ENCODE measurements at places on chromosomes 1 and 21. TPM values are rescaled to one million over a fixed set of nuclear protein-coding genes. Genes with fewer than 3 reads are reported as not detected.
A peak's percentile ranks its signal among the peaks of the same experiment; 100 is the strongest.

DNA sequence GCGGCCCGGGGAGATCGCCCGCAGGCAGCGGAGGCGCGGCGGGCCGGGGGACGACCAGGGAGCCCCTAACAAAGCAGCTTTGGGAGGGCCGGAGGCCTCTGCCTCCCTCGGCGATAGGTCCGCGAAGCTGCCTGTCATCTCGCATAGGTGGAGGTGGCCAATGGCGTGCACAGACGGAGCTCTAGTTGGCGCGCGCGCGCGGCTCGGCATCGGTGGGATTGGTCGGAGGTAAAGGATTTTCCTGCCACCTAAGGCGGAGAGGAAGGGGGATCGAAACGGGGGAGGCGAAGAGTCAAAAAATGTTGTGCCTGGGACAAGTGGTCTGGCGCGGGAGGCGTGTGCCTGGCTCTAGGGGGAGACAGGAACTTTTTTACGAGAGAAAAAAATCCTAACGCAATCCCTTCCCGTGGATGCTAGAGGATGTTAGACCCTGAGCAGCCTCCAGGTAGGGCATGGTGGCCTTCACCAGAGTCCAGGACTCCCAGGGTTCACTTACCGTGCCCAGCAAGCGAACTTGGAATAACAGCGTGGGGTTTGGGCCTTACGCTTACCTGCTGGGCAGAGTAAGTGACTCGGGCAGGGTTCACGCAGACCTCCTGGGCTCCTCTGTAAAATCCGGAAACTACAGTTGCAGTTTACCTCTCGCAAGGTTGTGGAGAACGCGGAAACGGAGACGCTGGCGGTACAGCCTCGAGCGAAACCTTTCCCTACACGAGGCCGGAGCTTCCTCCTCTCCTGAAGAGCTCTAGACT lies 99.9 kb upstream of the SOD1 start:
- DNase-seq: peak; percentile 99

DNA sequence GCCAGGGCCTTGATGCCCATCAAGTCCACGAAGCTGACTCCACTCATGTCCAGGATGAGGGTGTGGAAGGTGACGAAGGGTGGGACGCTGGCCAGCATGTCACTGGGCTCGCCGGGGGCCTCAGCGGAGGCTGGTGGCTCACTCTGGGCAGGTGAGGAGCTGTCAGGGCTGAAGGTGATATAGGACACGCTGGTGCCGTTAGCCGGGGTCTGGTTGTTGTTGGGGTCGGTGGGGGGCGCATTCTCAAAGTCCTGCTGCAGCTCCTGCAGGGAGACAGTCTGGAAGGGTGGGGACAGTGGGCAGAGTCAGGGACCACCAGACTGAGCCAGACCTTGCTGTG lies 21.7 kb downstream of the SLC26A9 start:
- no peak for DNase-seq

- no peak for DNase-seq
Observed at GRCh38 chr1:46520063-46520911, 30.7 kb downstream of the DMBX1 start.

DNA sequence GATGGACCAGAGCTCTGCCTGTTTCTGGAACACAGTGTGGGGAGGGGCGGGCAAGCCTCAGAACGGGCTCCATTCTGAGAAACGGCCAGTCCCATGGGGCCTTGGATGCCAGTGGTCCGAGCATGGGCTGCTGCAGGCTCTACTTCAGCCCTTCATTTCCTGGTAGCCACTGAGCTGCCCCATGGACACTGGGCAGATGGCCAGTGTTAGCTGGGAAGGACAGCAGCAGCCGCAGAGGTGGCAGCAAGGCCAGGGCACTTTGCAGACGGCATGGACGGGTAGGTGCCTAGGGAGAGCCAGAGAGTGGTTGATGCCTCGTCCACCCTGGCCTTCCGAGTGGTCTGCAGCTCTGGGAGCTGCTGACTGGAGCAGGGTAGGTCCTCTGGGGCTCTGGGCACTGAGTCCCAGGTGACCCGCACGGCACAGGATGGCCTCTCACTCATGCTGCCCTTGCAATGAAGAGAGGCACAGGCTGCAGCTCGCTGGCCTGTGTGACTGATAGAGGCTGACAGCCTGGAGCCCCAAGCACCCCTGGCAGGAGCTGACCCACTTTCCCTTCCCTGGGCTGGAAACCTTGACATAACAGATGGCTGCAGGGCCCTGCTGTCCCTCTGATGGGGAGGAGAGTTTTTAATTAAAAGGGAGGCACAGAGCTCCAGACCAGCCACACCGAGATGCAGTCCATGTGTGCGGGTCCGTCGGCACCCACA lies 87.7 kb upstream of the COL6A1 start:
- DNase-seq: no peak

GRCh38 chr1:58732087-58732775 lies 32.4 kb upstream of the MYSM1 start:
- no peak for DNase-seq

DNA sequence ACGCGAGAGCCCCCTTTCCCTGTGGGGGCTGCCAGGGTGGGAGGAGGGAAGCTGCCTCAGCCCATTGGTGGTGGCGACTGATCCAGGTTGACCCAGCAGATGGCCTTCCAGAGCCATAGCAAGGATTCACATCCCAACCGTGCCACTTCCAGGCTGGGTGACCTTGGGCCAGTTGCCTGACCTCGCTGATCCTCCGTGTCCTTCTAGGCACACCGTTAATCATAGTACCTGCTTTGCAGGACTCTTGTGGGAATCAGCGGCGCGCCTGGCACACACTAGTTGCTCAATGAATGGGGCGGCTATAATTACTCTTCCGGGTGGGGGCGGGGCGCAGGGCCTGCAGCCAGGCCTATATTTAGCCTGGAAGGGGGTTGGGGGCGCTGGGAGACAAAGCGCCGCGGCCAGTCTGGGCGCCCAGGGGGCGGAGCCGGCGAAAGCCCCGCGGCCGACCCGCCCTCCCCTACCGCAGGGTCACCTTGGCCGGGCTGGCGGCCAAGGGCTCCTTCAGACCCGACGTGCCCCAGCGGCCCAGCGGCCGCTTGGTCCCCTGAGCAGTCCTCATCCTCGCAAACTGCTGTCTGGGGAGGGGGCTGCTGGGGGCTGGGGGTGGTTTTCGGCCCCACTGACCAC lies 5.1 kb downstream of the HSPB7 start:
- DNase-seq: peak; percentile 34

- peak; percentile 10 for DNase-seq
Observed at GRCh38 chr21:39153373-39153772, 29.9 kb downstream of the PSMG1 start.

GRCh38 chr1:162016631-162017030 lies 7.0 kb downstream of the OLFML2B start:
- DNase-seq: no peak

DNA sequence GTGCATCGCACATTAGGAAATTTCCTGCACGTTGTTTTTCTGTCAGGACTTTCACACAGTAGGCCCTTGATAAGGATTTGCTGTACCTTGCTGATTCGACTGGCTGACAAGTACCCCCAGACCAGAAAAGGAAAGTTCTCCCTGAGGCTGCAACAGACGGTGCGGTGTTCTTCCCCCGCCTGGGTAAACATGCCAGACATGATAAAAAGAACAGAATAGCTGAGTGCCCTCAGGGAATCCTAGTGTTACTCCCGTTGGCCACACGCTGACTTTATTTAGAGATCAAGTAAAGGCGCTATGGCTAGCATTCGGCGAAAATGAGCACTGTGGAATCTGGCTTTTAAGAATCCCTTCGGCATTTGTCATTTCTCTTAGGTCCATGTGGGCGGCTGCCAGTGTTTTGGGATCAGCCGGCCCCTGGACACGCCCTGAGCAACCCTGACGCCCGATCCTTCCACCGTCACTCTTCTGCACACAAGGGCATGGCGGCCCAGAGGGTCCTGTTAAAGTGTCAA lies 607.7 kb downstream of the KIF26B start:
- DNase-seq: no peak

GRCh38 chr1:12622506-12622905 lies 4.5 kb upstream of the DHRS3 start:
- DNase-seq: no peak

- DNase-seq: no peak
Observed at GRCh38 chr1:15287035-15287979, 40.3 kb downstream of the FHAD1 start.

DNA sequence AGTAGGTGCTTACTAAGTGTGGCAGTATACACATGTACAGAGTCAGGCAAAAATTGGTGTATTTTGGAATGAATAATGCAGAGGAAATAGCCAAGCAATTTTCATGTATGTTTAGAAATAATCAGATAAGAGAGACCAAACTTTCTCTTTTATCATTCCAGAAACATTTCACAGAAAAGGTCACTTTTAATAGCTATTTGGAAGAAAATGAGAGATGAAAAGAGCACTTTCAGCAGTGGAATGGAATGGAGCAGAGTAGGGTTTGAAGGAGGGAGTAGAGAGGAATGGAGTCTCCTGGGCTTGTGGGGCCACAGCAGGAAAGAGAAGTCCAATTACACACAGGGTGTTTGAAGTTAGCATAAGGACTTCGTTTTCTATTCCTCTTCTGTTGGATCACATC lies 48.8 kb upstream of the GJA5 start:
- DNase-seq: no peak

GRCh38 chr1:23804183-23804835 lies 3.8 kb upstream of the GALE start:
- DNase-seq: no peak

DNA sequence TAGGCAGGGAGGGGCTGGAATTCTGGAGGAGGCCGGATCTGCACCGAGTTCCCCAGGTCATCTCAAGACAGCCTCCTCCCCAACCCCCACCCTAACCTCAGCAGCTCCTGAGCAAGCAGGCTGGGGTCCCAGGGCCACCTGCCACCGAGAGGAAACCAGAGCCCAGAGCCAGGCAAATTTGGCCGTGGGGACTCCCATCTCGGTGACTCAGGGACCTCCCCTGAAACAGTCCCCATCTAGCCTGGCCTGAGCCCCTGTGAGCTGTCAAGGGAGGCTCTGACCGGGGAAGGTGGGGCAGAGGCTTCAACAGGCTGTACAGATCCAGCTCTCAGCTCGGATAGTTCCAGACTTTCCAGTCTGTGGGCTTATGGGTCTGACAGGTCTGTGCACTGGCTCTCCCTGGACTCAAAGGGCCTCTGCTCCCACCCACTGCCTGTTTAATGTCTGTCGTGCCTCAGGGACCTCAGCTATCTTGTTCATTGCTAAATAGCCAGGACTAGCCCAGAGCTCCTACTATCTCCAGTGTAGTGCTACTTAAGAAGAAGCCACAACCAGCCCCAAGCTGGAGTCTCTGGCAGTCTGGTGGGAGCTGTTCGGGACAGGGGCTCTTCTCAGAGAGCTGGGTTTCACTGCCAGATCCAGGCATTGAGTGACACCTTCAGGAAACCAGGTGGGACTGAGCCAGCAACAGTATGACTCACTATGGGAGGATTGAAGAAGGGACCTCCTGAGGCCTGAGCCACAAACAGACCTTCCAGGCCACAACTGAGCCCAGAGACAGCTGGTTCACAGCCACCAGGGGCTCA lies 25.6 kb downstream of the MATN1 start:
- DNase-seq: no peak

GRCh38 chr1:115643666-115644065 lies 1.9 kb downstream of the VANGL1 start:
- no peak for DNase-seq

DNA sequence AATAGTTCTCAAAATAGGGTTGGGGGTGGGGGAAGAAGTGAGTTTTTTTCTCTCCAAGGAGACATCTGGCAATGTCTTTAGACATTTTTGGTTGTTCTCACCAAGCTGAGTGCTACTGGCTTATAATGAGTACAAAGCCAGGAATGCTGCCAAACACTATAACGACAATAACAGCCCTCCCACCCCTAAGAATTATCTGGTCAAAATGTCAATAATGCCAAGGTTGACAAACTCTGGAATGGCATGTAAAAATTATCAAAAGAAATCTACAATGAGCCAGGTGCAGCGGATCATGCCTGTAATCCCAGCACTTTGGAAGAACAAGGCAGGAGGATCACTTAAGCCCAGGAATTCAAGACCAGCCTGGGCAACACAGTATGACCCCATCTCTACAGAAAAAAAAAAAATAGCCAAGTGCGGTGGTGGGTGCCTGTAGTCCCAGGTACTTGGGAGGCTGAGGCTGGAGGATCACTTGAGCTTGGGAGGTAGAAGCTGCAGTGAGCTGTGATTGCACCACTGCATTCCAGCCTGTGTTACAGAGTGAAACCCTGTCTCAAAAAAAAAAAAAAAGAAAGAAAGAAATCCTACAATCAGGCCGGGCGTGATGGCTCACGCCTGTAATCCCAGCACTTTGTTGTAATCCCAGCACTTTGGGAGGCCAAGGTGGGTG lies 2.5 kb downstream of the ATP5PF start:
- DNase-seq: no peak

DNA sequence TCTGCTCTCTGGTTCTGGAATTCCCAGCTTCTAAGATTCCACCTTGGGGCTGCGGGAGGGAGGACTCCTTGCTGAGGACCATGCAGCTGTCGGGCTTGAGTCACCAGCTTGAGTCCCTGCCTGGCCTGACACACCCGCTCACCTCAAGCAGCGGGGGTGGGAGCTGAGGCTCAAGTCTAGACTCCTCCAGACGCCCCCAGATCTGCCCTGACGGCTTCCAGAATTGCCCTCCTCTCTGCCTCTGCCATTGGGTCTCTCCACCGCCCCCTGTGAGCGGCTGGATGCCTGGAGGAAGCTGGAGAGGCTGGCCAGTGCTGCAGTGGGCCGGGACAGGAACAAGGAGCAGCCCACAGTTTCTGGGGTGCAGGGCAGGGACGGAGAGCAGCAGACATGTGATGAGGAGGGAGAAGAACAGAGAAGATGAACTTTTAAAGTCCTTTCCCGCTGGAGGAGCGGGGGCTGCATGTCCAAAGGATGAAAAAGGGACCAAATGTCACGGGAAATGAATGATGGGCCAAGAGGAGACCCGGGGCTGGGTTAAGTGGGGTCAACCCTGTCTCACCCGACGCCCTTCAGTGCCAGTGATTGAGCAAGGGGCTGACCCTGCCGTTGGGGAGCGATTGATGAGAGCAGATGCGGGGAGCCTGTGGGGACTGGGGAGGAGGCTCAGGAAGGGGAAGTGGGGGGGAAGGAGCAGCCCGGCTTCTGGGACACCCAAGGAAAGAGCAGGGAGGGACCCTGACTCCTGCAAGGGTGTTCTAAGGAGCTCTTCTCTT lies 13.5 kb downstream of the CRABP2 start:
- DNase-seq: no peak

CHIA gene
- not detected for total RNA-seq

LCE3E gene
- not detected for total RNA-seq

REN gene
- not detected for total RNA-seq

PTPN14 gene
- total RNA-seq: not detected

CTTNBP2NL gene
- total RNA-seq: 8.7 TPM

SLC2A5 gene
- 123 TPM for total RNA-seq

HRNR gene
- total RNA-seq: not detected

AGMAT gene
- 0.39 TPM for total RNA-seq

CELA3A gene
- total RNA-seq: not detected

ADORA3 gene
- total RNA-seq: not detected

VHLL gene
- total RNA-seq: not detected

MARK1 gene
- not detected for total RNA-seq

KIF14 gene
- total RNA-seq: 20.1 TPM
